ENCODE measurements at places on chromosomes 1 and 21.

- DNase-seq, result peak; percentile 60
Measured at GRCh38 chr1:108561689-108562326, 1.9 kb downstream of the EEIG2 start.

GRCh38 chr1:33182401-33182841, 578 bp upstream of the TRIM62 start:
- peak; percentile 28 for DNase-seq

DNA sequence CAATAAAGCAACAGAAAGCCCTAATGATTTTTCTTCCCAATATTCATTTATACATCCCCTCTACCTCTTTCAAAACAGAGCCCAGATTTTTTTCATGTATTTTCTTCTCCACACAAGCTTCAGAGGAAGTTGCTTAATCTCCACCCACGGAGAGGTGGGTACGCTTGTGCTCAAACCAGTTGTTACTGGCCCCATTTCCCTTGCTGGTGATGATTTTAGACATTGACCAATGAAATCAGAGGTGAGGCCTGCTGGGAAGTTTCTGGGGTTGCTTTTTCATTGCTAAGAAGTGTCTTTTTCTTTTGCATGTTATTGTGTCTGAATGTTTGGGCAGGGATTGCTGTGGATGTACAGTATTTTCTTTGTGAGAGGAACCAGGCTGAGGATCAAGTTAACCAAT, 448.1 kb upstream of the B3GALT2 start:
- DNase-seq, result no peak

DNA sequence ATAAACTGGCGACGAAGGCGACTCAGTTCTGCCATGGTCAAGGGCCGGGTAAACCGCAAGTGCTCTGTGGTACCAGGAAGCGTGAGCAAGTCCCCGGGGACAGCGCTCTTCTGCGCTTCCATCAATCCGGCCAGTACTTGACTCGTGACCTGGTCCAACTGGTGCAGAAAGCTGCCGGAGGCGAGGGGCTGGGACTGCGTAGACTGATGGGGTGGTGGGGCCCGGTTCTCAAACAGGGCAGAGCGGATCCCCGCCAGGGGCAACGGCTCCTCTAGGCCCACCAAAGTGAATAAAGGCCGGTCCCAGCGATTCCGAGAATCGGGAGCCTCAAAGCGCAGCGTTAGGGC, 852 bp downstream of the KTI12 start:
- DNase-seq, result peak; percentile 28

GRCh38 chr1:80673935-80674597, 1126.7 kb upstream of the ADGRL2 start:
- DNase-seq, result no peak

DNA sequence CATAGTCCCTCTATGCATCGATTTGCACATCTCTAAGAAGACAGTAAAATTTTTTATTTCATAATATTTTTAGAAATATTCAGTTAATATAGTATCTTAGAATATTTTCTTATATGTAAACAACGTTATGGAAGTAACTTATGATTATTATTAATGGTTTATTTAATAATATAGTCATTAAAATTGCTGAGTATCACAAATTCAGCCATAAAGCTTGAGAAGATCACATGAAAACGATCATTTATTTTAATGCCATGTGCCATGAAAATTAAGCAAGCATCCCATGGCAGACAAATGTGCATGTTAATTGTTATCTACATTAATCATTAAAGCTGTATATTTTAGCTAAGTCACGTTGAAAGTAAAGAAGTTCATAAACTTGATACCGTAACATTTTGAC, 907.1 kb downstream of the KCNT2 start:
- no peak for DNase-seq

DNA sequence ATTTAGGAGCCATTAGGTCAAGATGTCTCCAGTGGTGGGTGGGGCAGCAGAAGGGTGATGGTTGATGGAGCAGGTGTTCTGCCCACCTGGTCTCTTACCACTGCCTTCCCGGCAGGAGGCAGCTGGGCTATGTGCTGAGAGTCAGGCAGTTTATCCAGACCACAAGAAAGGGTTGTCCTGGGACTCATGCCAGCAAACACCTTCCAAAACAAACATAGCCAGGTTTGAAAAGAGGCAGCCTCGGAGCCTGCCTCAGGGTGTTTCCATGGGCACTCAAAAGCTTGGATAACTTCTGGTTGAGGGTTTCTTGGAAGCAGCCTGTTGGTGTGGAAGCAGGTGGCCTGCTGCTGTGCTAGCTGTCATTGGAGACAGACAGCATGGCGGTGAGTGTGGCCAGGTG, 187.2 kb downstream of the PCP4 start:
- DNase-seq, result no peak

DNA sequence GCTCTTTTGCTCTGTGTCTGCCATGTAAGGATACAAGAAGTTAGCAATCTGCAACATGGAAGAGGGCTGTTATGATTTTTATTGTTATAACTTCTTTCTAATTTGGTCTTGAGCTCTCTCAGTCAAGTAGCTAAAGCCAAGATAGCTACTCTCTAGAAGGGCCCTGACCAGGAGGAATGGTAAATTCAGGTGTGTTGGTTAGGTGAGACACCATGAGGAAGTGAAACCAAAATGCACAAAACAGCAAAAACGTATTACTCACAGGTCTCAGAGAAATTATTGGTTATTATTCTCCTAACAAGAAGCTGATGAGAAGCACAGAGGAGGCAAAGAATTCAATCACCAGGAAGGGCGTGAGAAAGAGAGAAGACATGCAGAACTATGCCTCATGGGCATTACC, 51.8 kb upstream of the INSL5 start:
- DNase-seq, result no peak

GRCh38 chr1:234730475-234730769, 120.4 kb upstream of the IRF2BP2 start:
- DNase-seq, result no peak

DNA sequence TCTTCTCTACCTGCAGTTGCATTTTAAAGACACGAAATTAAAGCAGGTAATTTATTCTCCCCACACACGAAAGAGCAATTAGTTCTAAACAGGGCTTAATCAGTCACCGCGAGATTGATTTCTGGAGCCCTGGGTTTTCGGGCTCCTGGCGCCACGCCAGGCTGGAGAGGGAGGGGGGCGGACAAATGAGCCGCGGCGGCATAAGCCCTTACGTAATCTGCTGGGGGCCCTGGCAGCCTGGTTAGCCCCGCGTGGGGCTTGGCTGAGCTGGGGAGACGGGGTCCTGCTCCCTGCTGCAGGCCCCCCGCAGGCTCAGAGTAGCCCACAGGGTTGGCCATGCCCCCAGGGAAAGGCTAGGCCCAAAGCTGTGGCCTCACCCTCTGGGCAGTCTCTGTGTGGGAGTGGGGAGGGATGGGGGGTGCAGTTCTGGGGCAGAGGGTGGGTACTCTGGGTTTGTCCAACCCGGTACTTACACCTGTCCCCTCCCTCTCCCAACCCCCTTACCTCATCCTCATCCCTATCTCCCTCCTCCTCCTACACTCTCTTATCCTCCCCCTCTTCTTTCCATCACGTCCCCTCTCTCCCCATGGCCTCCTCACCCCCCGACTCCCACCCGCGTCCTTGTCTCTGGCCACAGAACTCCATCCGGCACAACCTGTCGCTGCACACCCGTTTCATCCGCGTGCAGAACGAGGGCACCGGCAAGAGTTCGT, 19.9 kb downstream of the FOXO6 start:
- DNase-seq, result peak; percentile 56

DNA sequence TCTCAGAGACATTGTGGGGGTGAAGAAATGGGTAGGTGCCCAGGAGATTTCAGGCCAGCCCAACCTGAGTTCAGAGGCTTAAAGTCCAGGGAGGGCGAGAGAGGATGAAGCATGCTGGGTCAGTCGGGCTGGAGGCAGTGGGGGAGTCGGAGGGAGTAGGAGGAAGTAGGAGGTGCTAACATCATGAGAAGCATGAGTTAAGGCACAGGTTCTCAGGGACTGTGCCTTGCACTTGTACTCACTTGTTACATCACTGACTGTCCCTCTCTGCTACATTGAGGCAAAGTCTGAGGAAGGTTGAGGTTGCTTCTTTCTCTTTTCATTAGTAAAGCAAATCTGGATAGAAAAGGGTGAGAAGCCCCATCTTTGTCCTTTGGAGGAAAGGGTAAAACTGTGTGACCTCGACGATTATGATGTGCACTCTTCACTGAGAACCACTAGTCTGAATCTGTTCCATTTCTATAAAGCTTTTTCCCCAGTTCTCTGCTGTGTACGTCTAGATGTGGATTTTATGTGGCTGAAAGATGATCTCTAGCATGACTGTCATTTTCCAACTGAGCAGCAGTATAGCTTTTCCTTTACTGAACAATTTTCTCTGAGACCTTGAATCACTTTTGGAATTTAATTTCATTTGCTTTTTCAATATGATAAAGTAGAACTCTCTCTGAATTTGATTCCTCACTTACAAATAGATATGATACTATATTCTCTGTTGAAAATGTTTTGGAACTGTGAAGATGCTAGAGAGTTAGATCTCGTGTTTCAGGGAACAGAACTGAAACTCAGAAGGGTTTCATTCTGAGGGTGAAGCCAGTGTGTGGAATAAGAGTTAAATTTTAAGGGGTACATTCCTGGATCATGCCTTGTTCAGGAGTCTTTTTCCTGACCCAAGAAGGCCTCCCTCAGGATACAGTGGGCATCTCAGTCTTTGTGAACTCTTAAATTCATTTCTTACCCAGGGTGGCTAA, 94.6 kb downstream of the FGGY start:
- no peak for DNase-seq

- no peak for DNase-seq
Measured at GRCh38 chr1:69738458-69739250, 170.9 kb downstream of the LRRC7 start.
